ENCODE measurements at places on chromosomes 16 and 17. TPM values are rescaled to one million over a fixed set of nuclear protein-coding genes. Genes with fewer than 3 reads are reported as not detected.

Gene CDH3
- not detected for polyA plus RNA-seq

Gene LAT
- polyA plus RNA-seq = 2.9 TPM

Gene KIF1C
- polyA plus RNA-seq = 210 TPM

Gene ABCC1
- 10.8 TPM for polyA plus RNA-seq

Gene SLC5A10
- 0.04 TPM for polyA plus RNA-seq

Gene CYB5D1
- 11.7 TPM for polyA plus RNA-seq

Gene TOP2A
- 0.11 TPM for polyA plus RNA-seq

Gene CIITA
- polyA plus RNA-seq = 10.8 TPM
